ENCODE measurements at places on chromosomes 13 and 19.

GRCh38 chr19:1410136-1410786 is 2.9 kb downstream of the DAZAP1 start:
- no peak for DNase-seq

GRCh38 chr19:30853036-30853435 is 480.9 kb downstream of the ZNF536 start:
- no peak for DNase-seq

GRCh38 chr13:55440465-55441085 is 1700.1 kb upstream of the PRR20A start:
- no peak for DNase-seq

GRCh38 chr13:103431856-103432255 is 365.6 kb upstream of the SLC10A2 start:
- no peak for DNase-seq

DNA sequence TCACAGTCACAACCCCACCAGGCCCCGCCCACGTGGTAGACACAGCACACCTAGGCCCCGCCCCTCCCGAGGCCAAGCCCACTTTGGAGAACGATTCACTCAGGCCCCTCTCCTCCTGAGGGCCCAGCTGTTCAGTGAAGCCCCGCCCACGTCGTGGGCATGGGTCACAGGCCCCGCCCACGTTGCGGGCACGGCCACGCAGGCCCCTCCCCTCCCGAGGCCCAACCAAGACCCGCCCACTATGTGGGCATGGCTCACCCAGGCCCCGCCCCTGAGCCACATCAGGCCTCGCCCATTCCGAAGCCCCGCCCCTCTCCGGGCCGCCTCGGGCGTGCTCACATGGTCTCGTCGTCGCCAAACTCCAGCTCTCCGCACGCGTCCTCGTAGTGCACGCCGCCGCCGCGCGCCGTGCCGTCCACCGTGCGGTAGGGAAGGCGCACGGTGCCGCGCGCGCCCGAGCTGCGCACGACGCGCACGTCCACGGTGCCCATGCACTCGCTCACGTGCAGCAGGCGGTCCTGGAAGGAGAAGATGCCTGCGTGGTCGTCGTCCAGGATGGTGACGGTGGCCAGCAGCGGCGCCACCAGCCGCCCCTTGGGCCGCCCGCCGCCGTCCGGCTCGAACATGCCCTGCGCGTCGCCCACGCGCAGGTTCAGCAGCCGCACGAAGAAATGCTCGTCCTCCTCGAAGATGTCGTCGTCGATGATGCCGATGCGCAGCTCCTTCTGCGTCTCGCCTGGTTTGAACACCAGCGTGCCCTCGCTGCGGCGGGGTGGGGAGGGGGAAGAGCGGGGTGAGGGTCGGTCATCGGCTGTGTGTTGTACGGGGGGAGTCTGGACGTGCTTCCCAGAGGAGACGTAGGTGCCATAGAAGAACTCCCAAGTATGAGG is 24.0 kb downstream of the SLC8A2 start:
- DNase-seq: peak; percentile 79

GRCh38 chr19:3508771-3509535 is 2.8 kb downstream of the FZR1 start:
- no peak for DNase-seq

- no peak for DNase-seq
These were observed 11.4 kb downstream of the SBK2 start for GRCh38 chr19:55525289-55526101.

DNA sequence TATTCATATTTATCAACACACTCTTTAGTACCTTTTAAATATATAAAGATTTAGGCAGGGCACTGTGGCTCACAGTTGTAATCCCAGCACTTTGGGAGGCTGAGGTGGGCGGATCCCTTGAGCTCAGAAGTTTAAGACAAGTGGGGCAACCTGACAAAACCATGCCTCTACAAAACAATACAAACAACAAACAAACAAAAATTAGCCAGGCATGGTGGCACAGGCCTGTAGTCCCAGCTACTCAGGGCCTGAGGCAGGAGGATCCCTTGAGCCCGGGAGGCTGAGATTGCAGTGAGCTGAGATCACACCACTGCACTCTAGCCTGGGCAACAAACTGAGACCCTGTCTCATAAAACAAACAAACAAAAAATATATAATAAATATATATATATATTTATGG is 1748.3 kb upstream of the PCDH20 start:
- DNase-seq: no peak

DNA sequence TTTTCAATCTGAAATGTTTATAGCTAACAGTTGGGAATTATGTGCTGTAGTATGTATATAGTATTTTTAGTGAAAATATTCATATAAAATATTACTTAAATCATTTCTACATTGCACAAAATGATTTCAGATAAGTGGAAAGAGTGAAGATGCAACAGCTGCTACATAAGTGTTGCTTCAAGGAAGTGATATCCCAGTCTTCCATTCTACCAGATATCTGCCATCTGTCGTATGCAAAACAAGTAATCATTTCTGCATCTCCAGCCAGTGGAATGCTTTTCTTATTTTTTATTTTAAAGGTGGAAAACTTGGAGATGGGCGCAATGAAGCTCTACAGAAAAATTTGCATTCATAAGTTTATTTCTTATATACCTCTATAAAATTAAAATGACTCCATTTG is 152.5 kb upstream of the MAB21L1 start:
- no peak for DNase-seq

DNA sequence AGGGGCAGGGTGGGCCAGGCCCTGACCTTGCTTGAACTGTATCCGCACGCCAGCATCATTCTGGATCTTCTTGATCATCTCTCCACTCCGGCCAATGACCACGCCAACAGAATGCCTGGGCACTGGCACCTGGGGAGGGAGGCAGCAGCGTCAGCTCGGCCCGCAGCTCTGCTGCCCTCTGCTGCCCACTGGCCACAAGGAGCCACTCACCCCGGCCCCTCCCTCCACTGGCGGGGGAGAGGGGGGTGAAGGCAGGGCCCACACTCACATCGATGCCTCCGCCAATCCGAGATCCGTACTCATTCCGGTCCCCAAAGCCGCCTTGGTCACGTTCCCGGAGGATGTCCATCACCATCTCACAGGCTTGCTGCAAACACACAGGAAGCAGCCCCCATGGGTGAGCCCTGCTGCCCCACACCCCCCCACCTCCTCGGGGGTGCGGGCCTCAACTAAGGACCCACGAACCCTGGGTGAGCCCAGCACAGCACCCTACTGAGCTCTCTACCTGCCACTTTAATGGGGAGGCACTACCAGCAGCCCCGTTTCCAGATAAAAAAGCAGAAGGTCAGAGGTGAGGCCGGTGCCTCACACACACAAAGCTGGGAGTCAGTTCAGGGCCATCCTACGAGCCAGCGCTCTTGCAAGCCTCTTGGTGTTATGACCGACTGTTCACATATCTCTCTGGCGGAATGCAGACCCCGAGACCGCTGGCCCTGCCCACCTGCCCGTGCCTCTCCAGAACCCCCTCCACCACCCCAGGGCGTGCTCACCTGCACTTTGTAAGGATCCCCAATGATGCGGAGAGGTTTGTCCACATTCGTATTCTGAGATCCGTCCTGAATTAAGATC is 6.7 kb downstream of the KHSRP start:
- DNase-seq: no peak

- DNase-seq: no peak
These were observed 1064.3 kb downstream of the DIAPH3 start for GRCh38 chr13:59099182-59099974.

- DNase-seq: peak; percentile 82
These were observed 15.9 kb upstream of the RANBP3 start for GRCh38 chr19:5993648-5994358.

DNA sequence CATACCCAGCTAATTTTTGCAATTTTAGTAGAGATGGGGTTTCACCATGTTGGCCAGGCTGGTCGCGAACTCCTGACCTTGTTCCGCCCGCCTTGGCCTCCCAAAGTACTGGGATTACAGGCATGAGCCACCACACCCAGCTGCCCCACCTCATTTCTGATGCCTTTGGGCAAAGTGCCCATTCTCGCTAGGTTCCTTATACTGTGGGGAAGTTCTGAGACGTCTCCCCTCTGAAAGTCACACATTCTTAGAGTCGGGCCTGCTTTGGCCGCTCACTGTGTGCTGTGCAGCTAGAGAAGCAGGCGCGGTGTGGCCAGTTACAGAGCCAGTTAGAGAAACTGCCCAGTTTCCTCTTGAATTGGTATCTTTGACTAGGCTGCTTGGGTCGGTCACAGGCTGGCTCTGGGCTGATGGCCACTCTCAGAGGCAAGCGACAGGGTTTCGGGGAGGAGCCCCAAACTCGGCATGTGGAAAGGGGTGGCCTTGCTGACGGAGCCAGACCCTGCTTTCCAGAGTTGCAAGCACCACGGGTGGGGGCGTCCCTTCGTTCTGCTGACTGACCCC is 18.0 kb downstream of the PRAM1 start:
- peak; percentile 78 for DNase-seq

DNA sequence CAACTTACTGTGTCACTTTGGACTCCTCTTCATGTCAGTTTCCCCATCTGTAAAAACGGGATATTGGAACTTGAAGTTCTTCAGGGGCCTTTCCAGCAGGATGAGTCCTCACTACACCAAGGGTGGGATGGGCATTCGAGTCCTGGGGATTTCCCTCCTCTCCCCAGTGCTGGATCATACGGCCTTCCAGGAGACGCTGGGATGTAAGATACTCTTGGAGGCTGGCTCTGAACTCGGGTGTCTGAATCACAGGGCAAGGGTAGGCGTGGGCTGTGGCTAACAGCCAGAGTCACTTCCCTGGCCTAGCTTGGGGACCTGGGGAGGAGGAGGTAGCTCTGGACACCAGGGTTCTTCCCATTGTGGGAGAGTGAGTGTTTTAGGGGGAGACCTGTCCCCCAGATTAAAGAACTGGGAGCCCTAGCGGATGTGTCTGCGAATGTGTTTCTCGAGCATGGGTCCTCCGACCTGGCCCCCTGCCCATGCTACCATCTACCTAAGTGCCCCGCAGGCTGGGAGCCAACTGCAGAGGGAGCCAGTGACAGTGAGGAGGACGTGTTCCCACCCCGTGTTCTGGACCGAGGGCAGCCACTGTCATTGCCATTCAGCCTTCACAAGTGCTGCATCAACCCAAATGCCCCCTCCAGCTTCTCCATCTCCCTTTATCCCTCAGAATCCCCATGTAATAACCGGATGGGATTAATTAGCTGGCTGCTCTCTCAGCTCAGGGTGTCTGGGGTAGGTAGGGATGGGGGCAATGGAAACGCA is 2.4 kb upstream of the CYTH2 start:
- DNase-seq: no peak

DNA sequence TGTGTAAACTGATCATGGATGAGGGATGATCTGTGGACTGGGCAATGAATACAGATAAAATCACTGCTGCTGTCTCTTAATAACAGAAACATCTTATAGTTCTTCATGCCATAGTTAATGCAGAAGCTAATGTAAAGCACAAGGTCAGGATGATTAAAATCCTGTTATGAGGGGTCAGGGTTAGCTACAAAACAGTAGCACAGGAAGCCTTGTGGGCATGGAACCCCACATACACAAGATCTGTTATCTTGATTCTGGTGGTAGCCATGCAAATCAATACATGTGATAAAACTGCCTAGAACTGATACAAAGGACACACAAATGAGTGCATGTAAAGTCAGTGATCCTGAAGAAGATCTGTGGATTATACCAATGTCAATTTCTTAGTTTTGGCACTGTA is 96.4 kb downstream of the KLF12 start:
- no peak for DNase-seq

DNA sequence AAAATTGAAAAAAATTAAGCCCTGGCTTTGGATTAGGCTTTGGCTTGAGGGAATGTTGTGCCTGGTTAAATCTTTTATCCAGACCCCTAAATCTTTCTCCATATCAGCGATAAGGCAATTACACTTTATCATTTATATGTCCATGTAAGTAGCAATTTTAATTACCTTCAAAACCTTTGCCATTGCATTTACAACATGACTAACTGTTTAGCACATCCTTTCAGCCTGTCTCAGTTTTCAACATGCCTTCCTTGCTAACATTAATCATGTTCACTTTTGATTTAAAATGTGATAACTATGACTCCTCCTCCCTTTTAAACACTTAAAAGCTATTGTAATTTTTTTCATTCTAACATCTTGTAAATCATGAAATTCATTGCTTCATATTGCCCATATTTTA is 583.7 kb downstream of the SLITRK1 start:
- DNase-seq: no peak

DNA sequence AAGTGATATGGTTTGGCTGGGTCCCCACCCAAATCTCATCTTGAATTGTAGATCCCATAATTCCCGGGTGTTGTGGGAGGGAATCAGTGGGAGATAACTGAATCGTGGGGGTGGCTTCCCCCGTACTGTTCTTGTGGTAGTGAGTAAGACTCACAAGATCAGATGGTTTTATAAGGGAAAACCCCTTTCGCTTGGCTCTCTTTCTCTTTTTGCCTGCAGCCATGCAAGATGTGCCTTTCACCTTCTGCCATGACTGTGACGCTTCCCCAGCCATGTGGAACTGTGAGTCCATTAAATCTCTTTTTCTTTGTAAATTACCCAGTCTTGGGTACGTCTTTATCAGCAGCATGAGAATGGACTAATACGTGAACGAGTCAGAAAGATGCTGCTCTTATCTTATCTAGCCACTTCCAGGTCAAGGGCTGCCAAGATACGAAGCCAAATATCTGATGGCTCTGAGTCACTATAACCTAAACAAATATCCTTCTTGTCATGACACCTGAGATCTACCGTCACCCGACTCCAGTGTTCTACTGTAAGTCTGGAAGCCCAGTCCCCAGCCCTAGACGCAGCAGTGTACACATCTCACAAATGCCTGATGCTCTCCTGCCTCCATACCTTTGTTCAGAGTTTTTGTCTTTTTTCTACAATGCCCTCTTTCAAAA is 45.9 kb downstream of the SLC15A1 start:
- DNase-seq: no peak

- no peak for DNase-seq
These were observed 135.3 kb downstream of the B3GLCT start for GRCh38 chr13:31334994-31335557.

- peak; percentile 56 for DNase-seq
These were observed 1.5 kb upstream of the ERICH4 start for GRCh38 chr19:41441321-41441945.

GRCh38 chr13:110422913-110423688 is 116.0 kb downstream of the COL4A2 start:
- DNase-seq: no peak

DNA sequence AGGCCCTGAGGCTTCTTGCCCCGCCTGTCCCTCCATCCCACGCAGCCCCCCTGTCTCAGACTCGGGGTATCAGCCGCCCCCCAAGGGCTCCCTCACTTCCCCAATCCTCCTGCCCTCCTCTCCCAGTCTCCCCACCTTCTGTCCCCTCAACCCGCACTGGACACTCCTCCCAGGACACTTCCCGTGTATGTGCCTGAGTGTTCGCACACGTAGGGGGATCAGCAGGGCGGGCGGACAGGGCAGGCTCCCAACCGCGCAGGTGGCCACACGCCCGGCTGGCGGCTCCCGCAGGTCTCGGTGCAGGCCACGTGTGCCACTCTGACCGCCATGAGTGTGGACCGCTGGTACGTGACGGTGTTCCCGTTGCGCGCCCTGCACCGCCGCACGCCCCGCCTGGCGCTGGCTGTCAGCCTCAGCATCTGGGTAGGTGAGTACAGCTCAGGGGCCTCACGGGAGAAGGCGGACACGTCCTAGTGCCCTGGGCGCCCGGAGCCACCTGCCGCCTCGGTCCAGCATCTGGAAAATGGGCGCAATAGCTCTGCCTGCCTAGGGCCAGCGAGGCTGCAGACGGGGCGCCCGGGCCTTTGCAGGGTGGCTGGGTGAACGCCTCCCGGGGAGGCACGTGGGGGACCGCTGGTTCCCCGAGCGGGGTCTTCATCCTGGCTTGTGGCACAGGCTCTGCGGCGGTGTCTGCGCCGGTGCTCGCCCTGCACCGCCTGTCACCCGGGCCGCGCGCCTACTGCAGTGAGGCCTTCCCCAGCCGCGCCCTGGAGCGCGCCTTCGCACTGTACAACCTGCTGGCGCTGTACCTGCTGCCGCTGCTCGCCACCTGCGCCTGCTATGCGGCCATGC is 2.3 kb downstream of the KISS1R start:
- DNase-seq: peak; percentile 66

Data from upper lobe of right lung (tissue), 1 donor.